Sciatic nerve (tissue), 2 donors: ENCODE measurements at places on chromosomes 7 and 10.
A peak's percentile ranks its signal among the peaks of the same experiment; 100 is the strongest.

GRCh38 chr10:112842832-112843360 lies 107.2 kb upstream of the TCF7L2 start:
- no peak for DNase-seq

- DNase-seq: no peak
Observed at GRCh38 chr7:42698600-42699374, 213.1 kb downstream of the C7orf25 start.

GRCh38 chr10:95550073-95550672 lies 11.0 kb downstream of the SORBS1 start:
- DNase-seq: no peak

GRCh38 chr7:39674406-39674805 lies 51.0 kb downstream of the RALA start:
- no peak for DNase-seq

- DNase-seq: no peak
Observed at GRCh38 chr10:106479636-106480035, 684.9 kb downstream of the SORCS1 start.

DNA sequence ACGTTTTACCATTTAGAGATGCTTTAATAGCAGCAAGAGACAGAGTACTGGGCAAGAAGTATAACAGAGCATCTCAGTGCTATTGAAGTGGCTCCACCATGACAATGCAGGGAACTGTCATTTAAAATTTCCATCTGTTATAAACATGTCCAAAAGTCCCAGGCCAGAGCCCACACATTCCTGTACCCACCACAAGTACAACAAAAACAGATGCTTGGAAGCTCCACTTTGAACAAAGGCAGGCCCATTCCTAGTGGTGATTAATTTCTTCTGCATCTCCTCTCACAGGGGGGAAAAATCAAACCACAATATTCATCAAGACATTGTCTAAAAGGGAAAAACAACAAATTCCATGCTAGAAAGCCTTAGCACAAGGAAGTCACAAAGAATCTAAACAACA lies 627.9 kb downstream of the PARD3 start:
- DNase-seq: no peak

DNA sequence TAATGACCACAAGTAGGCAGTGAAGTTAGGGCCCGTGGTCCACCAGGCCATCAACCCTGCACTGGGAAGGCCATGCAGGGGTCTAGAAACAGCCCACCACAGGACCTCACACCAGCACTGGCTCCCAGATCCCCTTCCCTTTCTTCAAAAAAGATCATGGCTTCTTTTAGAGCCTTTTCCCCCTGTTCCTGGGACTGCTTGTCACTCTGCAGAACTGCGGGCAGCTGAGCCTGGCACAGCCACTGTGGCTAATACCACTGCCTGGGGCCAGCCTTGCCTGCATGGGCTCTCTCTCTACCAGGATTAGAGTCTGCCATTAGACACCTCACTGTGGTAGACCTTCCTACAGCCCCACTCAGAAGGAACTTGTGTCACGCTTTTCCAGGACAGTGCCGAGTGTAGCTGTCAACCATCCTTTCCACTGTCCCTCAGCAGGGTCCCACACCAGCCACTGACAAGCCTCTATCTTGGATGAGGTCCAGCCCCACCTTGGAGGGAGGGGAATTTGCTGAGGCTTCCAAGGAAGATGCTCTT lies 19.0 kb upstream of the C10orf90 start:
- no peak for DNase-seq

GRCh38 chr10:102645741-102646609 lies 1.7 kb downstream of the TRIM8 start:
- DNase-seq: peak; percentile 93
